Naive thymus-derived CD8-positive, alpha-beta T cell (primary cell): ENCODE measurements at places on chromosomes 16 and 17. TPM values are rescaled to one million over a fixed set of nuclear protein-coding genes. Genes with fewer than 3 reads are reported as not detected.

RPAIN gene
- 74.3 TPM for total RNA-seq

BCL6B gene
- not detected for total RNA-seq

ACAP1 gene
- total RNA-seq = 450 TPM

MYH13 gene
- total RNA-seq = not detected

KRTAP2-2 gene
- total RNA-seq = not detected

MYH1 gene
- not detected for total RNA-seq

KRT32 gene
- not detected for total RNA-seq

AATF gene
- total RNA-seq = 65.0 TPM

PLK1 gene
- total RNA-seq = 2.5 TPM

NUP88 gene
- 113 TPM for total RNA-seq

- no peak for DNase-seq
Observed at GRCh38 chr17:42203354-42203753, 9.1 kb upstream of the GHDC start.

DNA sequence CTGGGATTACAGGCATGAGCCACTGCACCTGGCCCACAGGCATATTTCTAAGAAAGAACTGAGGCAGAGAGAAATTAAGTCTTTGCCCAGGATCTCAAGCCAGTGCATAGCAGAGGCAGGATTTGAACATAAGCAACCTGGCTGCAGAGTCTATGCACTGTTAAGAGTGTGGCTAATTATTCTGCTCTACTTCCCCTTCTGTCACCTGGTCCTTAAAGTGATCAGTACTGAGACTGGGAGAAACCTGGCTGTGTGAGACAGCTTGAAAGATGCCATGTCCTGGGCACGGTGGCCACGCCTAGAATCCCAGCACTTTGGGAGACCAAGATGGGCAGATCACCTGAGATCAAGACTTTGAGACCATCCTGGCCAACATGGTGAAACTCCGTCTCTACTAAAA is 58.1 kb downstream of the IQCK start:
- no peak for DNase-seq

DNA sequence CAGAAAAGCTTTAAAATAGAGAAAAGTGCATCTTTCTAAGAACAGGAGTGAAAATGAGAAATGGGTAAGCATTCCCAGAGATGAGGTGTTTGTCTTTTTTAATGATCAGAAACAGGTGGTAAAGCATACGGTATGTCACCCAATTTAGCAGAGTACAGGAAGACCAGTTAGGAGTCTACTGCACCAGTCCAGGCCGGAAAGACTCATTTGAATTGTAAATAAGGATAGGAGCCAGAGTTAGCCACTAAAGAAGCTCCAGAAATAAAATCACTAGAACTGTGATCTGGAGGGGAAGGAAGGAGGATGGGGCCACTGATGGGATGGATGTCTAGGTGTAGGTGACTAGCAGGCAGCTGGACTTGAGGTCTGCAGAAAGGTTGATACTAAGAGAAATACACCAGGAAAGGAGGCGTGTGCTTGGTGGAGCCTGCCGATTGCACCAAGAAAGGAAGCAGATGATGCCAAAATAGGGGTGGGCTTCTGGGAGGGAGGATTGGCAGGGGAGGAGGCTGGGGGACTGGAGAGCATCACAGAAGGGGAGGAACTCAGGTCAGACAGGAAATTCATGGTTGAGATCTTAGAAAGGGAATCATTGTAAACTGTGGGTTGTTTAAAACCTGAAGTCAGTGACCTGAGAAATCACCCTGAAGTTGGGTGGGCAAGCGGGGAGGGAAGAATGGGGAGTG is 8.1 kb upstream of the NAT9 start:
- DNase-seq = no peak
